ENCODE measurements at places on chromosomes 7 and 10. TPM values are rescaled to one million over a fixed set of nuclear protein-coding genes. Genes with fewer than 3 reads are reported as not detected.

CPED1 gene
- total RNA-seq: 58.5 TPM

AKR1D1 gene
- not detected for total RNA-seq

LRRD1 gene
- total RNA-seq: not detected

GNGT1 gene
- total RNA-seq: not detected

PLEKHS1 gene
- total RNA-seq: not detected

PRF1 gene
- 56.0 TPM for total RNA-seq

C10orf67 gene
- total RNA-seq: 0.17 TPM

GPR37 gene
- 2.2 TPM for total RNA-seq

NOM1 gene
- total RNA-seq: 25.5 TPM

TPK1 gene
- 15.3 TPM for total RNA-seq

ANXA8L1 gene
- 0.42 TPM for total RNA-seq

MARCHF5 gene
- total RNA-seq: 39.1 TPM

PHKG1 gene
- 1.2 TPM for total RNA-seq

MBLAC1 gene
- 4.4 TPM for total RNA-seq

HTR5A gene
- not detected for total RNA-seq

TMEM229A gene
- total RNA-seq: not detected

ARMS2 gene
- not detected for total RNA-seq

NPSR1 gene
- total RNA-seq: not detected

VIPR2 gene
- 1.4 TPM for total RNA-seq

FEZF1 gene
- not detected for total RNA-seq

ELFN1 gene
- total RNA-seq: 3.5 TPM

CFAP46 gene
- 0.10 TPM for total RNA-seq

GRM3 gene
- 0.37 TPM for total RNA-seq

MICALL2 gene
- total RNA-seq: 168 TPM

SYT15B gene
- total RNA-seq: 1.6 TPM

RBM28 gene
- 42.6 TPM for total RNA-seq

MMP21 gene
- total RNA-seq: 0.49 TPM

CHN2 gene
- 52.0 TPM for total RNA-seq

CLRN3 gene
- not detected for total RNA-seq

ITIH5 gene
- 1.1 TPM for total RNA-seq

CYP2E1 gene
- total RNA-seq: 1.2 TPM

GIMAP2 gene
- 93.7 TPM for total RNA-seq

WASHC2A gene
- 55.3 TPM for total RNA-seq

SLC39A12 gene
- 0.10 TPM for total RNA-seq

TEX36 gene
- total RNA-seq: not detected

CALML5 gene
- not detected for total RNA-seq

SPDYE5 gene
- total RNA-seq: not detected

UCMA gene
- total RNA-seq: not detected

KRIT1 gene
- total RNA-seq: 129 TPM

FAM131B gene
- 0.74 TPM for total RNA-seq

A1CF gene
- not detected for total RNA-seq

Data from spleen (tissue), 13 donors.